ENCODE measurements at places on chromosomes 11 and 22.

DNA sequence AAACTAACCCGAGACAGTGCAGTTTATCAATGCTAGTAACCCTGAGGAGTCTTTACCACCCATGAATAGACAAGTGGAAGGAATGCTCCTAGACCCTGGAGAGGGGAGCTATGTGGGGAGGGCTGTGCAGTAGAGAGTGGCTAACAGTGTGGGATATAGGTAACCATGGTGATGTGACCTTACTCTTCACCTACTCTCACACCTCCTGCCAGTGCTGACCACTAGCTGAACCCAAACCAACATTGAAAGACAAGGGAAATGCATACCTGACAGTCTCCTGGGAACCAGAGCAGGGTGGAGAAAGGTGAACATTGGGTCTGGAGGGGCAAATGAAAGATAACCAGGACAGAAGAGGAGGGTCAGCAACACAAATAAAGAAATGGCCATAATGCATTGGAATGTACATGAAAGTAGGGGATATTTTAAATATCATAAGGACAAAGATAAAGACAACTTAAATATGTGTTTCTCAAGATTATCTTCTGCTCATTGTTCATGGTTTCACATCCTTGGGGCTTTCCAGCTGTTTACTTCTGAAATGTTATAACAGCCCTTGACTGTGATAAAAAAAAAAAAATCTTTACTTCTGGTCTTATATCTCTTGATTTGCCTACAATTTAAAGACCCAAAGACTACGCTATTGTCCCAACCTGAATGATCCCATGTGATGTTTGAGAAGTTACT, 983.3 kb upstream of the TENM4 start:
- no peak for DNase-seq

GRCh38 chr11:83609191-83609590, 323.0 kb upstream of the CCDC90B start:
- DNase-seq: no peak

DNA sequence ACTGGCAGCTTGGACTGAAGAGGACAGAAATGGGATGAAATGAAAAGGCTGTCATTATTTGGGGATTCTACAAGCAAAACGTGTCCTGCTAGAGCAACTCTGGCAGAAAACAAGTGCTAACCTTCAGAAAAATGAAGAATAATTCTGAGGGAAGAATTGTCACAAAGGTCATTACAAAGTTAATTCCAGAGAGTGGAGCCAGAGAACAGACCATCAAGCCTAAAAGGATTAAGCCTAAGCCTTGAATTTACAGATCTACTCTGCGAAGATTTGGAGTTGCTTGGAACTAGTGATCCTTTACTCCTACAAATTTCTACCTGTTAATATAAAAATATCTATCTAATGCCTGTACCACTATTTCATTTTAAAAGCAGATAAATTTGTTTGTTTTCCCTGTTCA, 1077.3 kb upstream of the CNTN5 start:
- no peak for DNase-seq

DNA sequence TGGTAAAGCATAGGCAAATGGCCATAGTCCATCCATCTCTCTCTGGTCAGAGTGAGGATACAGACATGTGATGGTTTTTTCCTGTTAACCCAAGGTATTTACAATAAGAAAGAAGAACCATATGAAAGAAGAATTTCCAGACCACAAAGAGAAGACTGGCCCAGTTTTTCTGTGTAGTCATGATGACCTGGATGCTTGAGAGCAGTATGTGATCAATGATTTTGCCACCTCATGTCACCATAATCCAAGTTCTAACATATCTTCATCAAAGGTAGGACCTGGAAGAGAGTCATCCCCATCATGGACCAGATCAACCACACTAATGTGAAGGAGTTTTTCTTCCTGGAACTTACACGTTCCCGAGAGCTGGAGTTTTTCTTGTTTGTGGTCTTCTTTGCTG, at the start of gene OR4D6:
Gene OR4D6, plus strand, starts transcription at position 301 of the 400 bp plus-strand sequence. Its CDS starts 0 bp downstream, at position 301.
- DNase-seq: no peak

DNA sequence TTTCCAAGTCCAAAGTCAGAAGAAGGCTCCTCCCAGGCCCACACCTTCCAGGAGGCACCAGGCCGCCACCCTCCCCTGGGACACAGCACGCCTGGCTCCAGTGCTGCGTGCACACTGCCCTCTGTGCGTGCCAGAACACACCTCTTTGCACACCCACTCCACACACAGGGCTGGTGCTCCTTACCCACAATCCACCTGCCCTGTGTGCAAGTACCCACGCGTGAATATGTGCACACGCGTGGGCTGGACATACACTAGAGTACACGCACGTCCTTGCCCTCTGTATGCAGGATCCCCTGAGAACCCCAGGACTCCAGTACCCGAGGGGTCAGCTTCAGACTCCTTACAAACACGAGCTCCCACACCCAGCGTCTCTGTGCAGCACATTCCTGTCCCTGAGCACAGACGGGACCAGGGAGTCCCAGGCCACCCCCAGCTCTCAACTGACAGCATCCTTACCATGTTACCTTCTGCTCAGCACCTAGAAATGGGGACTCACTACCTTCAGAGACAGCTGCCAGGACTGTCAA, 2.8 kb downstream of the DUSP8 start:
- no peak for DNase-seq

GRCh38 chr22:27220339-27220738, 563.0 kb downstream of the MIAT start:
- no peak for DNase-seq

Measured in hematopoietic multipotent progenitor cell treated with erythropoietin and hydrocortisone succinate and interleukin-3 and kit ligand, for 15 days (in vitro differentiated cells).